ENCODE measurements at places on chromosomes 12 and 14.

GRCh38 chr14:69132513-69133181, 20.3 kb downstream of the DCAF5 start:
- no peak for DNase-seq

- DNase-seq: no peak
These were observed 35.9 kb upstream of the WNK1 start for GRCh38 chr12:716506-716905.

- no peak for DNase-seq
These were observed 13.5 kb downstream of the SLC38A2 start for GRCh38 chr12:46358791-46359666.

DNA sequence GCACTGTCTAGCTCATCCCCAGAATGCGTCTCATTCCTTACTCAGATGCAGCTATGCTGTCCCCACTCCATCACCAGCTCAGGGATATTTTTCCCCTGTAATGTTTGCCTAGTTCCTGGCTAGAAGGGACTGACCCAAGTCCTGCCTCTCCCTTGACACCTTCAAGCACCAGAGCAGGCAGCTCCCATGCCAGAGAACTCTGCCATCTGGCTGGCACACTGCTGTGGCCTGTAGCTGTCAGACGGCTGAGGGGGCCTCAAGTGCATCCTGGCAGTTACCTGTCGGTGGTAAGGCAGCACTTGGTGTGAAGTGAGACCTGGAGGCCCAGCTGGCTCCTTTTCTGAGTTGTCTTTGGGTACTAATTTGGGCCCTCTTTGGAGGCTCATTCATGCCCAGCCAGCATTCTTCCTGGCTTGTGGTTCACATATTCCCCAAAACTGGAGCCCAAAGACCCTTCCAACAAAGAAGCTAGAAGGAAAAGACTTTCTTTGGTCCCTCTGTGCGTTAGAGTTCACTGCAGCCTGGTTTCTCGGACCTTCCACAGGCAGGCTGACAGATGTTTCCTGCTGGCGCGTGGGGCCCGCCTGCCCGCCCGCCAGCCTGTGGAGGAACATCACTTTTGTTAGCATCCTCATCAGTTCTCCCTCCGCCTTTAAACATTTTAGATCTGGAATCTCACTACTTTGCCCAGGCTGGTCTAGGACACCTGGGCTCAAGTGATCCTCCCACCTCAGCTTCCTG, 33.0 kb downstream of the RNF34 start:
- DNase-seq: no peak

- no peak for DNase-seq
These were observed 5.7 kb downstream of the KRT73 start for GRCh38 chr12:52612431-52613383.

GRCh38 chr12:65540140-65540539, 261.7 kb downstream of the MSRB3 start:
- no peak for DNase-seq

DNA sequence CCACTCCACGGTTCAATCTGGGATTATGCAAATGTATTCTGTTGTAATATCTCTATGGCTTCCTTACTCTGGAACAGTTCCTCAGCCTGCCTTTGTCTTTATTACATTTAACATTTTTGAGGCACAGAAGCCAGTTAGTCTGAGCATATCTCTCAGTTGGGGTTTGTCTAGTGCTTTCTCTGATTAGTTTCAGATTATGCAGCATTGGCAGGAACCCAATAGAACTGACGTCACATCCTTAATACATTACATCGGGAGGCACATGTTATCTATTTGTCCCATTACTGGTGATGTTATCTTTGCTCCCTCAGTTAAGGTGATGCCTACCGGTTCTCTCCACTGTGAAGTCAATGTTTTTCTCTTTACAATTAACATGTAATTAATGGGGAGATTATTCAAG, 62.4 kb downstream of the PPM1A start:
- no peak for DNase-seq

GRCh38 chr12:6262211-6262610, 48.3 kb upstream of the PLEKHG6 start:
- DNase-seq: no peak

GRCh38 chr14:74595006-74595735, 16.9 kb downstream of the LTBP2 start:
- no peak for DNase-seq

GRCh38 chr14:88276923-88277596, 46.0 kb downstream of the KCNK10 start:
- no peak for DNase-seq

GRCh38 chr14:52352061-52352491, 38.0 kb downstream of the PTGER2 start:
- no peak for DNase-seq

DNA sequence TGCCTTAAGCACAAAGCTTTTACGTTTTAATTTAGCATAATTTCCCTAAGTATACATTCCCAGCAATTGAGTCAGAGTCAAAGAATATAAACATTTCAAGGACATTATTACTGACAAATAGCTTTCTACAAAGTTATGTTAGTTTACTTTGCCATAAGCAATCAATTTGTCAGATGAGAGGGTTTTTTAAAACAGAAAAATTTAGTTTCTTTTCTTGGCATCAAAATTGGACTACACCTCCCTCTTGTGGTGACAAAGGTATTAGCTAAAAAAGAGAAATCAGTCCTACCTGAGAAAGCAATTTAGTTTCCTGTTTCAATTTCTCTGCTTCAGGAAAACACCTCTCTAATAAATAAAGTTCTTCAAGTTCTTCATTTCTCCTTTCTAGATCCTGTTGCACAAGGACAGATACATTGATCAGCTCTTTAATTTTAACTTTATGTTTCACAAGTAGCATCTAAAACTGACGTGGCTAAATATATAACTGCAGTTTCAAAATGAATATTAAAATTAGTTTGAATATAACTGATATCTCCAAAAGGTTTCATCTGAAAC, 39.9 kb downstream of the DNAI7 start:
- peak; percentile 19 for DNase-seq

Data from NCI-H460 (cell line).